ENCODE measurements at places on chromosomes 5 and 9.

DNA sequence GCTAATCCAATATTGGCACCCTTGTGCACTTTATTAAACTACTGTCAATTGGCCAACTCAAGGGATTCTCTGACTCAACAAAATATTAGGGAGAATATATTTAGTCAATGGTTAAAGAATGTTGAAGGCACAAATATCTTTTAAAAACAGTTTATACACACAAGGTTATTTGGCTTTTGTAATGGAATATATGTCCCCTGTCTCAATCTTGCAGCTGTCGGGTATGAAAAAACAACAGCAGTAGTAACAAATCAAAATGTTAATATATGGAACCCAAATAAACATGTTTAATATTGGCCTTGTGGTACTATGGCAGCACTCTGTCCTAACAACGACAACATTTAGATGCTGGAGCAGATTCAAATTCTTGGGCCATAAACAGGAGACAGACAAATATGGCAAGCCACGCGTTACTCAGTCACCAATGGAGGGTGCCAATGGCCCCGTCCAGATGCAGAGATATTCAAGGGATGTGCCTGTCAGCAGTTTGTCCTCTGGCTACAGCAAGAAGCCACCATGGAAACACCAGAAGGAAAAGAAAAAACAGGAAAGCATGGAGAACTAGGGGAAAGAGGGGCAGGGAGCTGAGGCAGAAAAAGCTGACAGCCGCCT, 342.0 kb downstream of the NDUFS4 start:
- DNase-seq: no peak

DNA sequence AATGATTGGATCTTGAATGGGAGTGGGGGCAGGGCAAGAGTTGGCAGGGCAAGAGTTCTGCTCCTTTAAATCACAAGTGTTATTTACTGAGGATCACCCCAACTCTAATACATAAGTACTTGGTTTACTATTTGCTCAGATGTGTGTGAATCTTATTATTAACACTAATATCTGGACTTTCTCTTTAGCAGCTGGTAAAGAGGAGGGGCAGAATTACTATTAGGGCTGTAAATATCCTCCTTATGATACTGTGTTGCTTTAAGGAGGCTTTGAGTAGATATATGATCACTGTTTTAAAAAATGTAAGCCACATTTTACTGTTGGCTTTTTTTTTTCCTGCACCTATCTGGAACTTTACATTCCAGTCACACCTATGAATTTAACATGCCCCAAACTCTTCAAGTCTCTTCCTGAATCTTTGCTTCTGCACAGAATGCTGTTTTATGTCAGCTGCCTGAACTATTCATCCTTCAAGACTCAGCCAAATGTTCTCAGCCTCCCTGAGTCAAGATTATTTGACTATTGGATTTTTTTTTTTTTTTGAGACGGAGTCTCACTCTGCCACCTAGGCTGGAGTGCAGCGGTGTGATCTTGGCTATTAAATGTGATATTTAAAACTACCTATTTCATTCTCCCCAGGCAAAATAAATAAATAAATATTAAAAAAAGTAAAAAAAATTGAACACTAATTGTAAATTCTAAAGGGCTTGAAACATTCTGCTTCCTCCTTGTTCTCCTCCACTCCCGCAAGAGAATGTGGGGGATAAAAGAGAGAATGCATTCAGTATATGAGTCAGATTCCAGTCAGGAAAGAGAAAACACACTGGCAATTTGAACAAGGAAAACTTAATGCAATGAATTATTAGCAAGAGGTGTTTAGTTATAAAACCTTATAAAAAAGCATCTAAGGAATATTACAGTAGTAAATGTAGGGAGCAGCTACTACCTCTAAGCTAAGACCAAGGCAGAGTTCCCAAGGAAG, 99.3 kb downstream of the FOCAD start:
- DNase-seq: no peak

- no peak for DNase-seq
Measured at GRCh38 chr9:117293206-117294114, 121.4 kb downstream of the ASTN2 start.

DNA sequence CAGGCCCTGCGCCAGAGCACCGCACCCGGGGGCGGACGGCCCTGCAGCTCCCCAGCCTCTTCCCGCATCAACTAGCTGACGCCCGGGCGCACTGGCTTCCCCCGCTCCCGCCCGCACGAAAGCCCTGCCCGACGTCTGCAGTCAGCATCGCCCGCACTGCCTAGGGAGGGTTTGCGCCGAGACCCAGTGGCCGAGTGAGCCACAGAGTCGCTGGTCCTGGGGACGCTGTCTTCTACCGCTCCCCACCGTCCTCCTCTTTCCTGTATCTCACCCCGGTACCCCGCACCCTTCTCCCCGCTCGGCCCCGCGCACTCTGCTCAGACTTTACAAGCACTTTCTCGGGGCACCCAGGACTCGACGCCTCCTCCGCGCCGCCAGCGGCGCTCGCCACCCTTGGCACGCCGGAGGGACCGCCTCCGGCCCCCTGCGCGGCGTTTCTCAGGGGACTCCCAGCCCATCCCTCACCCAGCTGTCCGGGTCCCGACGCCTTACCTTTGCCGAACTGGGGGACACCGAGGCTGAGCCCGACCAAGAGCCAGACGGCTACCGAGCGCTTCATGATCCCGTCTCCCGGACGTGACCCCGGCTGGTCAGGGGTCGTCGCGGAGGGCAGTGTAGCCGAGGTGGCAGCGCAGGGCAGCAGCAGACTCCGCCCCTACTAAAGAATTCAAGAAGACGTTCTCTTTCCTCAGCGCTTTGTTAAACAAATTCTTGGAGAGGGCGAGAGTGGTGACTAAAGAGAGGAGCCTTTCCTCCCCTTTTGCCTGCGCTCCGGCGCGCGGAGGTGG, 670 bp downstream of the EDIL3 start:
- no peak for DNase-seq

- no peak for DNase-seq
Measured at GRCh38 chr9:93033531-93033930, 25.0 kb upstream of the SUSD3 start.

DNA sequence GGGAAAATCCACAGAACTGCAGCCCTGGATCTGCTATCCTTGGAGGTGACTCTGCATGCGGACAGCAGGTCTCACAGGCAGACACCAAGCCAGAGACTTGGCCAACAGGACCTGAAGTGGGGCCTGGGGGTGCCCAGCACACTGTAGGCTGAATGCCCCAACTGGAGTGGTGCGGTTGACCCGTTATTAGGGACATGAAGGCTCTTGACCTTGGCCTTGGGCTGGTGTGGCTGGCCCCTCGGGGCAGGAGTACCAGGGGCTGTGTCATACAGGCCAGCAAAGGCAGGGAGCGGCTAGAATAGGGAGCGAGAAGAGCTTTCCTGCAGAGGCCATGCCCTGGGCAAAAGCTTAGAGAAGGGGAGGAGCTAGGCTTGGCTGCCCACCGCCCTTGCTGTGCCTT, 153.2 kb upstream of the MVB12B start:
- DNase-seq: no peak

GRCh38 chr9:127919253-127919815, 2.5 kb upstream of the ST6GALNAC4 start:
- no peak for DNase-seq

- no peak for DNase-seq
Measured at GRCh38 chr5:123538670-123539459, 26.9 kb downstream of the CSNK1G3 start.

DNA sequence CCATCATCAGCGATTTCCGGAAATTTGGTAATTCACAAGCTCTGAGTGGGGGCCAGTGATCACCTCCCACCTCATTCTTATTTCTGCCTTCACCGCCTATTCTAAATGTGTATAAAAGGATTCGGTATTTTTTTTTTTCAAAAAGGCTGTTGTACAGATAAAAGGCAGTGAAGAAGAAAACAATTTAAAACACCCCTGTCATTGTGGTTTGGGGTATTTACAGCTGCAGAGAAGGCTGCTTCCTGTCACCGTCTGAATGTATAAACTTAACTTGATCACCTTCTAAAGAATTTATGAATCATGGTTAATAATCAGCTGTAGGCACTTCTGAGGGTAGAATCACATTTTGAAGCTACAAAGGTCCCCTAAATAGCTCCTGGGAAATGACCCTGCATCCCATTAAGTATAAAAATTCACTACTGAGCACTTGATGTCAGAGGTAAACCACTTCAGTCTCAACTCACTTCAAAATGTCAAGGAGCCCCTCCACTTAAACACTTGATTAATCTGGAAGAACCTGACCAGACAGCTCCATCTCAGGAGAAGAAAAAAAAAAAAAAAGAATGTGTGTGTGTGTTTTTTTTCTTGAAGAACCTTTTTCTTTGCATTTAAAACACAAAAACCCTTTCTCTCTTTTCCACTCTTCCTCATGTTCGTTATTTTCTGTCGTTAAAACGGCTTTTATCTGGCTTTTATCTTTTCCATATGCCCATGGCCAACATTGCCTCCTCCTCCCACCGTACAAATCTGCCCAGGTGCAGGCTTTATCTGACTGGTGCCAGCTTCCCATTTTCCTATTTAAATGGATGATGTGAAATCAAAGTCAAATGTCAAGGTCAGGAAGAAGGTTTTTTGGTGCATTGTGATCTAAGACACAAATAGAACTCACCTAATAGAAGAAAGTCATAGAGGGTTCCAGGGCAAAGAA, 291.2 kb downstream of the IRX1 start:
- no peak for DNase-seq

GRCh38 chr9:38418366-38418765, 5.9 kb downstream of the IGFBPL1 start:
- no peak for DNase-seq

- DNase-seq: no peak
Measured at GRCh38 chr9:130912932-130913598, 16.5 kb upstream of the QRFP start.

DNA sequence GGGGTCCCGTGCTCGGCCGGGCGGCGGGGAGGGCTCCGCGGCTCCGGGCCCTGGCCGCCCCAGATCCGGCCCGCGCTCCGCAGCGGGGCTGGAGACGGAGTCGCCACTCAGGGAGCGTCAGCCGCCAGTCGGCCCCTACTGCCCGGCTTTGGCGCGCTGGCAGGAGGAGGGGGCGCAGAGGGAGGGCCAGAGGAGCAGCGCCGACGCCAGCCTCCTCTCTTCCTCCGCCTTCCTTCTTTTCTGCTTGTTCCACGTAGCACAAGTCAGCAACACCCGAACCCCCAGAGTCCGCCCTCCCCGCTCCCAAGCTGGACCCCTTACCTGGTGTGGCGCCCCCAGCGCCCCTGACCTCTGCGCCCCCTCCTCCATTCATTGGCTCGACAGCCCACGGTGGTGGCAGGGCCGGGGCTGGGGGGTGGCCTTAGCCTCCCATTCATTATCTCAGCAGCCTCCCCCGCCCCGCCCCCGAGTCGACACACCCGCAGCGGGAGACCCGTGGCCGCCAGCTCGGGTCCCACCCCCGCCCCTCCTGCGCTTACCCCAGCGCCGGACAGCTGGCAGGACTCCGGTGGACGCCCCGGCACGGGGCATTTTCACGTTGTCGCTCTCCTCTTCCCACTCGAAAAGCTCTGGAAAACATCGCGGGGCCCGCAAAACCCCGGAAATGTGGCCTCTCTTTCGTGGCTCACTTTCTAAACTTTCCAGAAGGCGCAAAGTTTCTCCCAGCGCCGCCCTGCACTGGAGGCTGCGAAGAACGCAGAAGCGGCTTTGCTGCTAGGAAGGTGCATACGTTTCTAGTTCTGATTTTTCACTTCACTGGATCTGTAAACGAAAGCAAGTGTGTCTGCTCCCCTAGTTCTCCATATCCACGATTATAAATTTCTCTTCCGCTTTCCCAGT, at the start of gene LPAR1:
TSS of gene LPAR1 (minus strand) at position 140 of the 900 bp plus-strand sequence. CDS start 66,353 bp downstream, outside the sequence.
- DNase-seq: no peak

GRCh38 chr9:77563174-77563573, 84.9 kb downstream of the GNA14 start:
- no peak for DNase-seq

DNA sequence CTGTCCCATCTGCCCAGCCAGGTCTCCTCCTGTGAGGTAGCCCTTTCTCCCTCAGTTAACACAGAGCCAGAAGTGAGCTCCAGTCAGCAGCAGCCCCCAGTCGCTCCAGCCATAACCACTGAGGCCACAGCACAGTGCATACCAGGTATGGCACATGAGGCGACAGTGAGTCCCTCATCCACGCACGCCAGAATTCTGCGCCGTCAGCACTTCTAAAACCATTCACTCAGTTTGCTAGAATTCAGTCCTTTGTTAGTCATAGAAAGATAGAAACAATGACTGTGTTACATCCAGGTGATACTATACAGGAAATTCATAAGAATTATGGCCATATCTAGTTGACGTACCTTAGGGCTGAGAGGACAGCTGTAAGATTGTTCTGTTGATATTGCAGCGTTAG, 88.5 kb downstream of the KIAA1958 start:
- DNase-seq: no peak

GRCh38 chr9:114238472-114238871, 83.1 kb downstream of the COL27A1 start:
- no peak for DNase-seq

GRCh38 chr9:75170898-75171360, 82.6 kb downstream of the OSTF1 start:
- DNase-seq: no peak

- no peak for DNase-seq
Measured at GRCh38 chr5:112848116-112848811, 12.8 kb upstream of the SRP19 start.

GRCh38 chr9:107285286-107285685, 2.2 kb downstream of the RAD23B start:
- no peak for DNase-seq

DNA sequence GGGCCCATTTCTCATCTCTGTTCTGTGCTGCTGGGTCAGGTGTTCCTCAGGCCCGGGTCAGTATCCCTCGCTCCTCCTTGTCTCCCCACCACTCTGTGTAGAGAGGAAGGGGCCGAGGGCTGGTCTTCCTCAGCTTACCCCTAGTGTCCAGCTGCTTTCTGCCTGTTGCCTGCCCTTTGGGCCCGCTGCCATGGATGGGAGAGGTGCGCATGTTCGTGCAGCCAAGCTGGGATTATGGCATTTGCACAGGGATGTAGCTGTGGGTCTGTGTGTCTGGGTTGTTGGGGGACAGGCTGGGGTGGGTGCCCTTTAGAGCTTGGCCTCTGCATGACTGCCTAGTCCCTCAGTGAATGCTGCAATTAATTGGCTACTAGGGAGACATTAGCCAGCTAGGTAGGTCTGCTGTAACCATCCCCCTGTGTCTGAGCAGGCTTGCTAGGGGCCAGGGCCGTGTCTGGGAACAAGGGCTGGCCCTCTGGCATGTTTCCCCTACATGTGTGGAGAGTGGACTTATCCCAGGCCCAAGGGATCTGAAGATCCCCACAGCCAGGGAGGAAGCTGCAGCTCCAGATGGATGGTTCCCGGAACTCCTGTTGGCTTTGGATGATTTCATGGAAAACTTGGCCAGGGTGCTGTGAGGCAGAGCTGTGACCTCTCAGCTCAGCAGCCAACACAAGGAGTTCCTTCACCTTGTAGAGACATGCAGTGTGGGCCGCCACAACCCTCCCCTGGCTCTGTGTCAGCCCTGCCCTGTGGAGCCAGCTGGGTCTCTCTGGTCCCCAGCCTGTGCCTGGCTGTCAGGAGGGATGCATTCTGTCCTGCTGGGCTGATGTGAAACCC, 161.9 kb downstream of the MACROH2A1 start:
- no peak for DNase-seq
